ENCODE measurements at places on chromosomes 6 and 20.

DNA sequence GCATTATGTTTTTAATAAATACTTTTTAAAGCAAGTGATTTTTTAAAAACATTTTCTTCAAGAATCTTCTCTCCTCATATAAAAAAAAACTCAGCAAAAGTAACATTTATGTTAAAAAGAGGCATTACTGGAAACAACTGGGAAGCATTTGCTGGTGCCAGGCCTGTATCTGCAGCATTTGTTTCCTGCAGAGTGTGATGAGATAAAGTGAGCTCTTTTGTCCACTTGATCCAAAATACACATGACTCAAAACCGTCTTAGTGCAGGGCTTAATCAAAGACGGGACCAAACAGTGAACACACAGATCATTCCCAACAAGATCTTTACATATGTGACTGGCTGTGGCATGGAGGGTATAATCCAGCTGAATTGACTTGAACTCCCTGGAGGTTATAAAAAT is 28.3 kb upstream of the RIPPLY2 start:
- DNase-seq = no peak

DNA sequence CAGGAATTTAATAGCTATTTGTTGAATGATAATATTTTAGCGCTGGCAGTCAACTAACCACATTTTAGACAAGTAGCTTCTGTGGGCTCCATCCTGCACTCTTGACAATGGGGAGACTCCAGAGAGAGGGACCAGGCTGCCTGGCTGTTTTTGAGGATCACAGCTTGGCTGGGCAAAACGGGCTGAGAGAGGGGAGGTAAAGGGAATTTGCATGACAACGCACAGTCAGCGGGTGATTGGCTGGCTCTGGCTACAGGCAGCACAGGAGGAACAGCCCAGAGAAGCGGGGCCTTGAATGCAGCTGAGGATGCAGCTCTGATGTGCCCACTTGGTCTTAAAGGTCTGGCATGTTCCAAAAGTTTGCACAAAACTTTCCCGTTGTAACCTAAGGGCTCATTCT is 41.2 kb downstream of the LRFN2 start:
- DNase-seq = no peak

GRCh38 chr6:68008445-68008844 is 626.6 kb upstream of the ADGRB3 start:
- no peak for DNase-seq

GRCh38 chr6:119182875-119183274 is 104.4 kb upstream of the FAM184A start:
- no peak for DNase-seq

DNA sequence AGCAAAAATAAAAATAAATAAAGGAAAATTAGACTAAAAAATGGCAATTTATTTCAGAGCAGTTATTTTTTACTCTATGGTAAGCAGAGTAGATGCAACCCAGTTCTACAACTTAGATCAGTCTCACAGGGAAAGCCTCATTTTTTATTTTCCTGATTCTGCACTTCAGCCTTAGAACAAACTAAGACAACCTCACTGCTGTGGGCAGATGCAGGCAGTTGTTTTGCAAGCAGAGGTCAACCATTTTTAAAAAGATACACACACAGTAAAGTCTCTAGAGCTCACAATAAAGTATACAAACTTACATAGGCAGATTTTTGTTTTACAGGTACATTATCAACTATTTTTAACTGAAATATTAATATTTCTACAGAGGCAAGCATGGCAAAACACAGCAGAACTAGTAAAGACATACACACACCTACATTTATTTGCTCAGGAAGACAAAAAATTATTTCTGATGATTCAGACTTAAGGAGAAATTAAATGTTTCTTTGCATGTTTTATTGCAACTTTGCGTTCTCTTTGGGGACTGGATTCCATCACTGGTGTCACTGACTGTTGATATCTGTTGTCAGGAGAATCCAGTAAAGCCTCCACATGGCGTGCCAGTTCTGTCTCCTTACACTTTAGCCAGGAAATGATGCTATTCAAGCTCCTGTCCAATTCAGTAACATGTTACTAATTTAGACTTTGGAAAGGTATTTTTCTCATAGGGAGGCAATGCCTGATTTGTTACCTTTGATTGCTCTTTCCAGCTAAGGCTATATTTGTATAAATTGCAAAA is 102.7 kb downstream of the TRDN start:
- DNase-seq = no peak

DNA sequence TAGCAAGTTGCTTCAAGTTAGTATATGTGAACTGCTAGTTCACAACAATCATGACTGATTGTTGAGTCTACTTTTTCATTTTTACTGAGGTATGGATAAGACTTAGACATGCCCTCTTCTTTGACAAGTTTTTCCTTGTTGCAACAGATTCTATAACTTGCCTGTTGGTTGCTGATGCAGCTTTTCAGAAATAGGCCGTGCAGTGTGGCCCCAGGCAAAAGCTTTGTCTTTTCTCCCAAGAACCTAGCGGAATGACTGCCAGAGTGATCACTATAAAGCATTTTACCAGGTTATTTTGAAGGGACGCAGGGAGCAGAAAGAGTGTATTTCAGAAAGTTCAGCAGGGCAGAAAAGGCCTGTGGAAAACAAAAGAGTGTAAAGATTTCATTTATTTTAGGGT is 16.0 kb downstream of the HECA start:
- DNase-seq = no peak

DNA sequence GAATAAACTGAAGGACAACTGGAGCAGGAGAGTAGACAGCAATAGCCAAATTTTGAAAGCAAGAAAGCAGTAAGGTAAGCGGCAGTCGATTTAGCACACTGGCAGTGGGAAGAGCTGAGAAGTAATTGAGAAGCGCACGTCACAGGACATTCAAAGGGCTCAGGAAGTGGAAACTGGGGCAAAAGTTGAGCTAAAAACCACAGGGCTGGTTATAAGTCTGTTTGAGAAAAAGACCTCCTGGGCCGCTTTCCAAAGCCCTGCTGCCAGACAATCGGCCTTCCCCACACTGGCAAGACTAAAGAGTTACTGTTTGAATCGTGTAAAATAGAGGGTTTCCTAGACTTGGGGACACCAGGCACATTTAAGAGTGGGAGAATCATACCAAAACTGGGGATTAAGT is 161.4 kb downstream of the DNAH8 start:
- DNase-seq = no peak

DNA sequence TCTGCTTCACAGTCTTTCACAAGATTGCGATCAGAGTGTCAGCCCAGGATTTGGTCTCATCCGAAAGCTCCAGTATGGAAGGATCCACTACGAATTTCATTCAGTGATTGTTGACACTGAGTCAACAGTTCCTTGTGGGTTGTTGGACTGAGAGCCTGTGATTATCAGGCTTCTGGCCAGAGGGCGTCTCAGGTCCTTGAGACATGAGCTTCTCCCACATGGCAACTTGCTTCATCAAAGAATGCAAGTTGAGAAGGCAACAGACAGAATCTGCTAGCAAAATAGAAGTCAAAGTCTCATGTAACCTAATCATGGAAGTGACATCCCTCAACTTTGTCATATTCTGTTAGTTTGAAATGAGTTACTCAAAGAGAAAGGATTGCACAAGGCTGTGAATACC is 40.5 kb upstream of the PKHD1 start:
- DNase-seq = no peak

DNA sequence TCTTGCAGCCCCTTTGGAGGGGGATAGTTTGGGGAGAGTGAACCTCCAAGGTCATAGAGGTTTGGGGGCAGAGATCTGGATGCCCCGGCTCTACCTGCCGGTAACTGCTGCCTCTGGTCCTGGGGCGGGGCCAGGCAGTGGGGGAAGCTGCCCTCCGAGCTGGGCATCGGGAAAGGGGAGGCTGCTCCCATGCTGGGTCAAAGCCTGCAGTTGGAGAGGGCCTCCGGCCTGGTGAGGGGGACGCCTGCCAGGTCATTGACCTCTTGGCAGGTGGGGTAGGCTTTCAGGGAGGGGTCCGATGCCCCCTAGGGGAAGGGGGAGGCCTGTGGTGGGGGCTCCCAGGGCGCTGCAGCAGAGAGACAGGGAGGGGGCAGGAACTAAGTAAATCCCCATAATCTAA is 7.1 kb downstream of the COL11A2 start:
- DNase-seq = no peak

DNA sequence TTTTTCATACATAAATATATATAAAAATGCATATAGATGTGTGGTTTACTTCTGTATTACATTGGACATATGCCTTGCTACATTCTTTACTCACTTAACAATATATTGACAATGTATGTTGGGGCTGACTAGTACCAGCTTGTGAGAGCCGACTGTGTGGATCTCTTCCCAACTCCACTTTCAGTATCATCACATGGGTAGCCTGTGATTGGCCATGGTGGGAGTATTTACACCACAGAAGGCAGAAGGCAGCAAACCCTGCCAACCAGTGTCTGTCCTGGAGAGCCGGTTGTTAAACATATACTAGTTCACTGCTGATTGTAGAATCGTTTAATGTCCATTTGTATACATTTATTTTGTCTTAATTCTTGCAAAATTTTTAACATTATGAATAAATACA is 638.7 kb downstream of the DHX35 start:
- DNase-seq = no peak

DNA sequence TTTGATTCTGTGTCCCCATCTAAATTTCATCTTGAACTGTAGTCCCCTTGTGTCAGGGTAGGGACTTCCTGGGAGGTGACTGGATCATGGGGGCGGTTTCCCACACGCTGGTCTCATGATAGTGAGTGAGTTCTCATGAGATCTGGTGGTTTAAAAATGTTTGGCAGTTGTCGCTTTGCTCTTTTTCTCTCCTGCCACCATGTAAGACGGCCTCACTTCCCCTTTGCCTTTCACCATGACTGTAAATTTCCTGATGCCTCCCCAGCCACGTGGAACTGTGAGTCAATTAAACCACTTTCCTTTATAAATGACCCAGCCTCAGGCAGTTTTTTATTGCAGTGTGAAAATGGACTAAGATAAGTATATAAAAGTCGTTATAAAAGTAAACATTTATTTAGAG is 80.5 kb upstream of the SGK1 start:
- DNase-seq = no peak

- DNase-seq = no peak
Observed at GRCh38 chr6:163457637-163458561, 43.4 kb downstream of the QKI start.

- no peak for DNase-seq
Observed at GRCh38 chr20:55253781-55254180, 751.5 kb downstream of the CBLN4 start.

DNA sequence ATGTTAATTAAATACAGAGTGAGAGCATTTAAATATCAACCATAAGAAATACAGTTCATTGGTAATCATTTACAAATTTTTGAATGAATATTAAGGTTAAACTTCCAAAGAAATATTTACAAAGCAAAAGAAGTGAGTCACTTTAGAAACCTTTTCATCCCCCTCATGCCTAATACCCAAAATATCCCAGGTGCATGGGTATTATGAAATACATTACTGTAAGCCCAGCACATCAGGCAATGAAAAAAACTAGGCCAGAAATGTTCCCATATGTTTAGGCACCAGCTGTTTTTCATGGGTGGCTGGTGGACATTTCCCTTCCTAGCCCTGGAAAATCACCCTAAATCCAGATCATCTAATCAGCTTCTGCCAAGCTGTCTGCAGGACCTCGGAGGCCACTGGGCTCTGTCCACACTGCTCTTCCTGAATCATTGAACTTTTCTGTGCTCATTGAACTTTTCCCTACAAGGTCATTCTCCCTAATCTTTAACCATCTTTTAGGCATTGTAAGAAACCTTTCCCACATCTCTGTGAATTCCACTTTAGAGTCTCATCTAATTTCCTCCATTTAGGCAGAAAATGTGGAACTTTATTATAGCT is 145.3 kb upstream of the STXBP5 start:
- no peak for DNase-seq

- peak; percentile 49 for DNase-seq
Observed at GRCh38 chr20:44064501-44065400, 122.2 kb downstream of the JPH2 start.

All from coronary artery (tissue), 2 donors.